Stimulated activated CD8-positive, alpha-beta memory T cell treated with anti-CD3 and anti-CD28 coated beads, Interleukin-4, amount 100 ng/mL, for 48 hours (primary cell): ENCODE measurements at places on chromosomes 11 and 22.

DNA sequence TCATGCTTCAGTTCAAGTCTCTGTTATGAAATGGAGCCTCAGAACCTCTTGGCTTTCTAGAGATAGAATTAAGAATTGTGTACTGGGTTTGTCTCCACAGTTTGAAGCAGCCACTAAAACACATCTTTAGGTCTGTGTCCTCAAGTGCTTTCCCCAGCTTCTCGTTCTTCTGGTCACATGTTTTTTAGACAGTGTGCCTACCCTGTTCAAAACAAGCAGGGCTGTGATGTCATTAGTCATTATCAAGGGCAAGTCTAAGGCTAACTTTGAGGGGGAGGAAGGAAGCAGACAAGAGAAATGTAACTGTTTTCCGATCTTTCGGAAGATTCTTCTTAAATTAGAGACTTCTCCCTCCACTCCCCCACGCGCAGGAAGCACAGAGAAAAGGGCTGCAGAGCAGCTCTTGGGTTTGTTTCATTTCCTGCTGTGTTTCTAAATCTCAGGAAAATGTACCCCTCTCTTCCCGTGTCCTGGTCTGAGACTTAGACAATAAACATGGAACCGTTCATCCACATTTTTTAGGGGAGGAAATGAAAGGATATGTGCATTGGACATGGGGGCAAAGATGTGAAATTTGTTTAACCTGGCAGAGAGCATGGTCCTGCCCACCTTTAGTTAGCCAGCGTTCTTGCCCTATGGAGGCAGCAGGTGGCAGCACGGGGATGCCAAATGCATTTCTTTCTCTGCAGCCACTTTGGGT is 3.1 kb downstream of the AKIP1 start:
- peak; percentile 63 for DNase-seq

DNA sequence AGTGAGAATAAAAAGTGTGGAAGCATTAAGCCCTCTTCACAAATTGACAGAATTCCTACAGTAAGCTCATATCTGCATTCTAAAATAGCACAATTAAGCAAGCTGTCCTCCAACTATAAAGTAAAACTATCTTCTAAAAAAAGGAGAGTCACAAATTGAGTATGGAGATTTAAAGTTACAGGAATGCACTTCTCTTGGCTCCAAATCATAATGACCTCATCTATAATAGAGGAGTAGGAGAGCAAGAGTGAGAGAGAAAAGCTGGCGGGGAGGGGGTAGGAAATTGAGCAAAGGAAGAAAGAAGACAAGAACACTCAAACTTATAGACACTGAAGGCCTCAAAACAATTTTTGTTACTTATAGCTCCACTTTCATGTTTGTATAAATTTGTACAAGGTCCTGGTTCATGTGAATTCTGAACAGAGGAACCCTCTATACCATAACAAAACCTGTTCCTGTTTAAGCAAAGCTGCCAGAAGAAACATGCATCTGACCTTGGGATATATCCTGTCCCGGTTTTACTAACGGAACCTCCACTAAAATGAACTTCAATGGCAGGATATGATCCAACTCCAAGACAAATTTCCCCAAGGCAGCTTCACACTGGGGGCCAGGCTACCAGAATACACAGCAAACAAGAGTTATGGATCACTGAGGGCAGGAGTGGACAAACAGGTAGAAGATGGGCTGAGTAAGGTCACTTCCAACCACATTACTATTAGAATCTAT is 37.2 kb downstream of the SLC35F2 start:
- no peak for DNase-seq

DNA sequence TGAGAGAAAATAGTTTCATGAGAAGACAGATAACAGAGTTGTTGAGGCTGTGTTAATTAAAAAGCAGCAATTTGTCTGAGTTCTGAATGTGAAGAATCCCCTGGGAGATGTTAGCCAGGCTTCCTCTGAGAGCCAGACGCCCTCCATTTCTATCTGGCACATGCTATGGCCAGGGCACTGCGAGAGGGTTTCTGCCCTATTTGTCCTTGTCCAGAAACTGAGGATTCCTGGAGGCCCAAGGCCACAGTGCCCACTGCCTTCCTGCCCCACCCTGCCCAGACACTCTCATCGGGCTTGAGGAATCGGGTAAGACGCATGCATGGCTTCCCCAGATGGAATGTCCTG is 484.6 kb downstream of the OPCML start:
- no peak for DNase-seq

GRCh38 chr22:31089160-31090100 is 8.3 kb downstream of the SMTN start:
- peak; percentile 52 for DNase-seq

GRCh38 chr11:15551901-15552851 is 437.5 kb downstream of the INSC start:
- DNase-seq: no peak

DNA sequence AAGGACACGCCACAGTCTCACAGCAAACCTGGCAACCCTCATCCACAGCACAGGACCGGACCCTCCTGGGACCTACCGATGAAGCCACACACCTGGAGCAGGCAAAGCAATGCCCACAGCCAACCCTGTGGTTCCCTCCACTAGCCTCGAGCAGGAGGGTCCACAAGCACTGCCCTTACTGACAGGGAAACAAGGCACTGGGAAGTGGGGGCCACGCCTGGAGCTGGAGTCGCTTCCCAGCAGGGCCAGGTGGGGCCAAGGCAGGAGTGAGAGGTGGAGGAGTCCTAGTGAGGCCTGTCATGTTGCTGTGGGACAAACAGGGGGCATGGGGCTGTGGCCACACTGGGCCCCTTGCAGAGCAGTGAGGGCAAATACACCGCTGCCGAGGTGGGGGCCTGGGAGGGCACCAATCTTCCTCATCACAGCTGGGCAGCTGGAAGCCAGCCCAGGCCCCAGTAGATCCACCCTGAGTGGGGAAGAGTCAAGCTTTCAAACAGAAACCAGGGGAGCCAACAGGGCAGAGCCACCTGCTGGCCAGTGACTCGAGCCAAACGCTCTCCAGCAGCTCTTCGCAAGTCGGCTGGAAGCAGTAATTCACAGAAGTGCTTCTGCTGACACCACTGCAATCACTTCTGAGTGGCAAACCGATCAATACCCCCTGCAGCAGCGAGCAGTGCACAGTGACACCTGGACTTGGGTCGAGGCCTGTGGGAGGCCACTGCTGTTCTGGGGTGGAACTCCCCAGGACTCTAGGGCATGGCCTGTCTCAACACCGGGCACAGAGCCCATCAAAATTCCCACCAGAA is 13.7 kb downstream of the SULT4A1 start:
- DNase-seq: no peak

- DNase-seq: no peak
Measured at GRCh38 chr22:24450610-24451009, 23.2 kb downstream of the ADORA2A start.

DNA sequence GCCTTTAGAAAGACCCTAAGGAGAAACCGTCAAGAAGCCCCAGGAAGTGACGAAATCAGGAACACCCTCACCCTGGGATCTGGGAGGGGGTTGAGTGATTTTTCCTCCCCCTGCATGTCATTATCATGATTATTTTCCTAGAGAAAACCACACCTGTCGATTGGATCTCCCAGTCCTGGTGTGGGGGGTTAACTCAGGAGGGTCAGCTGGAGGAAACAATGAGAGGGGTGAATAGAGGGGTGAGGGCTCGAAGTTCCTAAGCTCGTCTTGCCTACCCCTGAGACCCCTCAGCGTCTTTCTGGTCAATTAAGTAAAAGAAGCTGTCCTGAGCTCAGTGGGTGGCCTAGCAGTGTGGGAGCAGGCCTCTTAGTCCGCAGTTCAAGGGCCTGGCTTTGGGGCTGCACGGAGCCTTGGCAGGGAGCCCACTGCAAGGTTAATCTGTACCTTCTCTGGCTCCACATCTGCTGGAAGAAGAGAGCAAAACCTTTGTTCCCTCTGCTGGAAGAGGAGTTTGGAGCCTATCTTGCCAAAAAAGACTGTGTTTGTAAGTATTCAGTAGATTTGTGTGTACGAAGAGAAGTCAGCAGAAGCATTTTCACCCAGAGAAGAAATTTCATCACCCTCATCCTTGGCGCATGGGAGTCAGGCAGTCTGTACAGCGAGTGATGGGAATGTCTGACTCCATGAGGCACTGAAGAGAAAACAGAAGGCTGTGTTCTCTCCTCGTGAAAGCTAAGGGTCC is 34.2 kb upstream of the FTH1 start:
- DNase-seq: no peak

GRCh38 chr11:109960831-109961230 is 132.4 kb upstream of the ZC3H12C start:
- no peak for DNase-seq

DNA sequence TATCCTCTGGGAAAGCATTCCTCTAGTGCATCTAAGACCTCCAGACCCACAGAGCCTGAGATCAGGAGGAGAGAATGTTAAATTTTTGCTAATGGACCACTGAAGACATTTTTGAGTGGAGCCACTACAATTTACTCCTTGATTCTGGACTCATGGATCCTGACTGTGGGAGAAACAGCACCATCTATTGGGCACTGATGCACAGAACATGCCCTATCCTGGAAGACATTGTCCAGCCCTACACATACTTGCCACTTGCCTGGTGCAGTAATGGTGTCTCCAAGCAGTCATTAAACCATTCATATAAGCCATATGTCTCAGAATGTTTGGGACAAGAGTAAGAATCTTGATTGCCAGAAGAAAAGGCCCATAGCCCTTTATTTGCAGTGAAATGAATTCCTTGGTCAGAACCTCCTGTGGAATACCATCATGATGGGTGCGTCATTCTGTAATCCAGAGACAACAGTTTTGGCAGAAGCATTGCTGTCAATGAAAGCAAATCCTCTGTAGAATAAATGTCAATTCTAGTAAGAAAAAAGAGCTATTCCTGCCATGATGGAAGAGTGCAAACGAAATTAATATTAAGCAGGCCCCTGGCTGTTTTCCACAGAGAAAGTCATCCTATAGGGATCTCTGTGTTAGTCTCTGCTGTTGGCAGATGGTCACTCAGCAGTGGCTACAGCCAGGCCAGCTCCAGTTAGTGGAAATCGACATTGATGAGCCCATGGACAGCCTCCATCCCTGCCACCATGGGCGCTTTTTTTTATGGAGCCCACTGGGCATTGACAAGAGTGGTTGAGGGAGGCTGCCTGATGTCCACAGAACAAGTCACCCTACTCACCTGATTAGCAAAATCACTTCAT is 43.5 kb downstream of the GGTLC2 start:
- peak; percentile 34 for DNase-seq

- no peak for DNase-seq
Measured at GRCh38 chr11:129620237-129621104, 195.2 kb upstream of the TMEM45B start.

- DNase-seq: peak; percentile 78
Measured at GRCh38 chr11:94876645-94877442, 96.5 kb downstream of the CWC15 start.

DNA sequence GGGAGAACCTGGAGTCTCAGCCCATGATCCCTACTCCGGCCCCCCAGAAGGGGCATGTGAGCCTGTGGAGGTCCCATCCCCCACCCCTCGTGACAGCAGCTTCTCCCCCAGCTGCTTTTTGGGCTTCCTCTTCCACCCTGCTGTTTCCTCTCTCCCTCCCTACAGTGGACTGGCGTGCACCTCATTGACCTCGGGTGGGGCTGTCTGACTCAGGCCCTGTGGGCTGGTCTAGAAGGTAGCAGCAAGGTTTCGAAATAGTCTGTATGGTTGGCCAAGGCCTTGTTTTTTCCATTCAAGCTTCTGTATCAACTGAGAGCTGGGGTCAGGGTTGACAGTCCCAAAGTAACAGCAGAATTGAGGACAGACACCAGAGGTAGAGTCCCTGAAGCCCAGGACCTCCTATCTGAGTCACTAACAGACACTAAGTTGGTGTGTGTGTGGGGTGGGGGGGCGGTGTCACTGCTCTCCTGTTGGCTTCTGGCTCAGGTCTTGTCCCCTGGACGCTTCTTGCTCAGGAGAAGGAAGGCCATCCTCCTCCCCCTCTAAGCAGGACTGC is 7.7 kb downstream of the SLC37A2 start:
- peak; percentile 51 for DNase-seq

GRCh38 chr22:48748860-48749554 is 1078.7 kb downstream of the BRD1 start:
- no peak for DNase-seq

- no peak for DNase-seq
Measured at GRCh38 chr11:77287136-77287535, 14.3 kb downstream of the GDPD4 start.

DNA sequence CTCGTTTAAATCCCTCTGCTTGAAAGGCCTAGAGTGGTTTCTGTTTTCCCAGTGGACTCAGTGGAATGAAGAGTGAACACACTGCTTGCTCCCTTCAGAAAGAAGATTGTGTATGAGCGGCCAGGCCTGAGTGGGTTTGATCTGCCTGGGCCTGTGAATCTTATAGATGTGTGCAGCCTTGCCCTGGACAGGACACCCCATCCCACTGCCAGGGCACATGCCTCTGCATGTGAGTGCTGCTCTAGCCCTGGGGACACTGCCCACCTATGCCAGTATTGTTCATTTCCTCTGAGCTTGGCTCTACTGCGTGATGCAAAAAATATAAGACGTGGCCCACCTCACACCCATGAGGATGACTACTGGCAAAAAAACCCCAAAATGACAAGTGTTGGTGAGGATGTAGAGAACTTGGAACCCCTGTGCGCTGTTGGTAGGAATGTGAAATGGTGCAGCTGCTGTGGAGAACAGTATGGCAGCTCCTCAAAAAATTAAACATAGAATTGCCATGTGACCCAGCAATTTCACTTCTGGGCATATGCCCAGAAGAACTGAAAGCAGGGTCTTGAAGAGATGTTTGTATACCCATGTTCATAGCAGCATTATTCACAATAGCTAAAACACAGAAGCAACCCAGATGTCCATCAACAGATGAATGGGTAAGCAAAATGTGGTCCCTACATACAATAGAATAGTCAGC is 27.3 kb upstream of the NECTIN1 start:
- DNase-seq: no peak

DNA sequence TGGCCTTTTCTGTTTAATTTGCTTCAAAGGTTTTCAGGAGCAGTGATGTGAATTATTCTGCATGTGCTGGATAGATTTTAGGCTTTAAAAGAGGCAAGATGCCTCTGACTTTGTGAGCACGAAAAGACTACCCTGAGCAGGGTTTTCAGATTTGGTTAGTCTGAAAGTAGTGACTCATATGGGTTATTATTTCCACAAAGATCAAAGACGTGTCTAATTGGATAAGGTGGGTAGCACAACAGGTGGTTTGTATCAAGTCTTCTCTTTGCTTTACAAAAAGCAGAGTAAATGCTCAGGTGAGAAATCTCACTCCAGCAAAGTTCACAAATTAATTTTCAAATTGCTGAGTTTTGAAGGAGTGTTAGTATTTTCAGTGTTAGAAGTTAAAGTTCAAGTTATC is 37.6 kb upstream of the DBX1 start:
- DNase-seq: no peak

GRCh38 chr22:43078522-43078921 is 10.7 kb downstream of the TTLL1 start:
- no peak for DNase-seq

DNA sequence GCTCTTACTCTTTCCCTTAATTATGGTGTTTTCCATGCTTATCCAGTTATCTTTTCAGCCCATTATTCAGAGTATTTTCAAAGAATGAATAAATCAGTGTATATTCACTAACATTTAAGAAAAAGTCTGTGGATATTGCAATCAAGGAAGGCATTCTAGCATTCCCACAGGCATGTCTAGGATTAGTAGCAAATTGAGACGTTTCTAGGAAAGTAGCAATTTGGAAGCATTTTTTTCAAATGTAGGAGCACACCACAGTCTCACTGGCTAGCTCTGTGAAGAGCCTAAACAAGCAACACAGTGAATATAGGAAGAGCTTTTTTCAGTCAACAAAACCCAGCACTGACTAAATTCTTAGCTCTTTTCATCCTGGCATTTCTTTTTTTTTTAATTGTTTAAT is 65.4 kb downstream of the CCDC34 start:
- DNase-seq: no peak
